ENCODE measurements at places on chromosomes 12 and 14.

DNA sequence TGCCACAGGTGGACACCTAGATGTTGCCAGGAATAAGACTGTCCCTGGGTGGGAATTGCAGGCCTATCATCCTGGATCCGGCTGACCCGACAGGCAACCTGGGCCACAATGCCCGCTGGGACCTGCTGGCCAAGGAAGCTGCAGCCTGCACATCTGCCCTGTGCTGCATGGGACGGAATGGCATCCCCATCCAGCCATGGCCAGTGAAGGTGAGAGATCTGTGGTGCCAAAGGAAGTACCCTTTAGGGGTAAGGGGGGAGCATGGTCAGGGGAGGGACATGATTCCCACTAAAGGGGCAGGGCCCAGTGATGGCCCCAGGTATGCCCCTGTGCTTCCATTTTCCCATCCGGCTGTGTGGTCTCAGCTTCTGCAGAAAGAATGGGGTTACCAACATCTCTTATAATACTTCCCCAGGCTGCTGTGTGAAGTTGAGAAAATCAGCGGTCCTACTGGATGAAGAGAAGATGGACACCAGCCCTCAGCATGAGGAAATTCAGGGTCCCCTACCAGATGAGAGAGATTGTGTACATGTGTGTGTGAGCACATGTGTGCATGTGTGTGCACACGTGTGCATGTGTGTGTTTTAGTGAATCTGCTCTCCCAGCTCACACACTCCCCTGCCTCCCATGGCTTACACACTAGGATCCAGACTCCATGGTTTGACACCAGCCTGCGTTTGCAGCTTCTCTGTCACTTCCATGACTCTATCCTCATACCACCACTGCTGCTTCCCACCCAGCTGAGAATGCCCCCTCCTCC lies 8.6 kb upstream of the OAS2 start:
- DNase-seq: no peak

- DNase-seq: no peak
Observed at GRCh38 chr12:48169011-48169410, 11.7 kb upstream of the ASB8 start.

- no peak for DNase-seq
Observed at GRCh38 chr14:97902630-97903029, 1105.4 kb downstream of the VRK1 start.

DNA sequence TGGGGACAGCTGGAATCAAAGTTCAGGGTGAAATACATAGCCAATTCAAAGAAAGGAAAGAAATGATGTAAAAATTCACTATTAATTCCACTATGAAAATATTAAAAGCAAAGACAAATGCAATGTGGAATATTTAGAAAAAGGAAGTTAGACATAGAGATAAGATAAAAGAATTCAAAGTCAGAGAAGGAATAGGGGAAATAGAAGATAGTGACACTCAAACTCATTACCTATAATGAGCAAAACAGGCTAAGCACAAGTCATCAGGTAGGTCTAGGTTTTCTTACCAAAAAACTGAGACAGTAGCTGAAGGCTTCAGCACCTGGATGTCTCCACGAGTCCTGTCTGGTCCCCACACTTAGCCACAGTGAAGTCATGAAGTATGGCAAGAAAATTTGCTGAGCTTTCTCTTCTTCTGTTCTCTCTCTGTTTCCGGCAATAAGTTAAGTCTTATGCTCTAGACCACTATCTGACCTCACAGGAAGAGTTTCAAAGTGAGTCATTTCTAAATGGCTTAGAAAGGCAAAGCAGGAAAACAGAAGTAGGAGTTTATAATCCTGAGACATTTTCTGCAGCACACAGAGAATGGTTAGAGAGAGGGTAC lies at the start of gene C3AR1:
Gene C3AR1, minus strand, starts transcription at position 369 of the 604 bp plus-strand sequence. CDS start 6,174 bp downstream, outside the sequence.
- no peak for DNase-seq

DNA sequence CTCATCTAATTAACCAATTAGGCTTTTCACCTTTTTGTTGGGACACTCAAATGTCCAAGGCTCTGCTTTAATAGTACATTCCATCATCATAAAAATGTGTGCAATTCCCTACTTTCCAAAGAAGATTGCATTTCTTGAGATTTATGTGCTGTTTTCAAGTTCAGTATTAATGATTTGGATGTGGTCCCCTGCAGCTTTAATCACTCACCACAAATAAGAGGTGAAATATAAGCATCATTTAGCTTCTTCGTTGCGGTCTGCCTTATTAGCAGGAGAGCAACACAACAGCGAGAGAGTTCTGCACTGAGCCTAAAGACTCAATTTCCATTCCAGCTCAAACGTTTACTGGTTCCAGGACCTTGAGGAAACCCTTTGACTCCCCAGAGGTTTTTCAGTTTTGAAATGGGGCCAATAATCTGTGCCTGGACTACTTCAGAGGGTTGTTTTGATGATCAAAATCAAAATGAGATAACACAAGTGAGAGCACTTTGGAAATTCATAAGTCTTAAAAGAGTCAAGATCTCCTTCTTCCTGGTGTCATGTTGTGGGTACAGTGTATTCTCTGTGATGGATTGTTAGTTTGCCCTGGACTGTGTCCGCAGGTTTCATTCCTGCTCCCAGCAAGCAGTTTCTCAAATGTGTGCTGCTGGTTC lies 53.1 kb downstream of the RERG start:
- no peak for DNase-seq

- DNase-seq: no peak
Observed at GRCh38 chr12:124523071-124523470, 44.3 kb downstream of the NCOR2 start.

GRCh38 chr12:112868459-112869041 lies 38.2 kb upstream of the OAS1 start:
- DNase-seq: no peak

DNA sequence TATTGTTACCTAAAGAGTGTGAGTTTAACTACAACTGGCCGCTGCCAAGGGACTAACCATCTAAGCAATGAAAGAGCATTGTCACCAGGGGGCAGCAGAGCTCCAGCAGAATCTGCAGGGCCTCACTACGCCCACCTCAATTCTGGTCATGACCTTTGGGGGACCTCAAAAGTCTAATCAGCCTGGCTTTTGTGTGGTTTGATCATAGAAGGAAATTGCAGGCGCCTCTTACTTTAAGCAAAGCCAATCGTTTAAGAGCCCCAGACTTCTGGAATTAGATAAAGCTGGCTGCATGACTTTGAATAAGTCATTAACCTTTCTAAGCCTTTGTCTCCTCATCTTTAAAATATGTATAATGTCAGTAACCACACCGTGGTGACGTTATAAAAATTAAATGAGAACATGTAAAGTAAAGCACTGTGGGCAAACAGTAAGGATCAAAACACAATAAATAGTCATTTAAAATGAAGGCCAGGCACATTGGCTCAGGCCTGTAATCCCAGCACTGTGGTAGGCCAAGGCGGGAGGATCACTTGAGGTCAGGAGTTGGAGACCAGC lies 58.6 kb downstream of the TBX3 start:
- no peak for DNase-seq

GRCh38 chr14:75280831-75281653 lies 2.4 kb downstream of the FOS start:
- no peak for DNase-seq

GRCh38 chr12:23431006-23431405 lies 518.5 kb downstream of the SOX5 start:
- DNase-seq: no peak

DNA sequence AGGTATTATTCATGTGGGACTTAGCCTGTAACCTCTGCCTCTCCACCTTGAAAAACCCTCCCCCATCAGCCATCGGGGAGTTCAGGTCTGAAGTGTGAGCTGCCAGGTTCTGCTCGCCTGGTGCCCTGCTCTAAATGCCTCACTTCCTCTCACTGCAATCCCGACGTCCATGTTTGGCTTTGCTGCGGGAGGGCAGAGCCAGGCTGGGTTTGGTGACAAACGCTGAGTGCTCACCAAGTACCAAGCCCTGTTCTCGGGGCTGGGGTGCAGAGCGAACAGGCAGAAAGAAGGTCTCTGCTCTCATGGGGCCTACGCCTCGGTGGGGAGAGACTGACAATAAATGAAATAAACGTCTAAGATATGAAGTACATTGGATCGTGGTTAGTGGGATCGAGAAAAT lies 2.1 kb upstream of the ADGRD1 start:
- no peak for DNase-seq

Data from stimulated activated CD4-positive, alpha-beta T cell treated with anti-CD3 and anti-CD28 coated beads, TNF-alpha, amount 100 ng/mL, for 1 hour (primary cell).